ENCODE measurements at places on chromosomes 5 and 9.
A peak's percentile ranks its signal among the peaks of the same experiment; 100 is the strongest.

DNA sequence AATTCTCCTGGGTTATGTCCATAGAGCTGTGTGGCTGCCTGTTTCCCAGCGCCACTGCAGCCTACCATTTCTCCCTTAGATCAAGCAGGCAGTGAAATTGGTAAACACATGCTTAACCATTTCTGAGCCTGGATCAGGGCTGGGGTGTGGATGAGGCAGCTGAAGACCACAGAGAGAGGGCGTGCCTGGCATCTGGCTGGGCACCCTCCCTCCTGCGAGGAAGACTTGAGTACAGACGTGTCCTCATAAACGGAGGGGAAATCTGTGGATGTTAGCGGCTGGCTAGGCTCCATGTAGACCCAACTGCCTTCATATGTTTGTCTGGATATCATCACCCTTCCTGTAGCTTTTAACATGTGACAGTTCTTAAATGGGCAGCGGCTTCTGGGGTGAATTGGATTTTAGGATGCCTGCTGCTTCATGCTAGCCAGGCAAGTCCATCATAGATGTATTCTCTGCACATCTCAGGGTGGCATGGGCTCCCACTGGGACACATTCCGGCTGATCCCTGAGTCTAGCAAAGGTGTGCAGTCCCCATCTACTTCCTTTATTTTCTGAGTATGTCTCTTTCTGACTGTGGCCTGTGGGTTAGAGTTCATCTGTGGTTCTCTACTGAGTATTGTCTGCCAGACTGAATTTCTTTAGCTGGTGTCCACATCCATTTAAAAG lies 11.0 kb downstream of the RGS3 start:
- DNase-seq = no peak

- no peak for DNase-seq
Measured at GRCh38 chr9:121200356-121200755, 1.3 kb downstream of the RAB14 start.

DNA sequence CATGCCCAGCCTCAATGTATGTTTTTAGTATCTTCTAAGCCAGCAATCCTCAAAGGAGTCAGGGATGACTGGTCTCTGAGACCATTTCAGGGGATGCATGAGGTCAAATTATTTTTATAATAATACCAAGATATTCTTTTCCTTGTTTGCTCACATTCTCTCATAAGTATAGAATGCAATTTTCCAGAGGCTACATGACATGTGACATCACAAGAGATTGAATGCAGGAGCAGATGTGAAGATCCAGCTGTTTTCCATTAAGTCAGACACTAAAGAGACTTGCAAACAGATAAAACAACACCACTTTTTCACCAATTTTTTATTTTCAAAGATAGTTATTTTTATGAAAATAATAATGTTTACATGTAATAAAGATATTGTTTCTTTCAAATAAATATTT lies 22.0 kb upstream of the FREM1 start:
- no peak for DNase-seq

DNA sequence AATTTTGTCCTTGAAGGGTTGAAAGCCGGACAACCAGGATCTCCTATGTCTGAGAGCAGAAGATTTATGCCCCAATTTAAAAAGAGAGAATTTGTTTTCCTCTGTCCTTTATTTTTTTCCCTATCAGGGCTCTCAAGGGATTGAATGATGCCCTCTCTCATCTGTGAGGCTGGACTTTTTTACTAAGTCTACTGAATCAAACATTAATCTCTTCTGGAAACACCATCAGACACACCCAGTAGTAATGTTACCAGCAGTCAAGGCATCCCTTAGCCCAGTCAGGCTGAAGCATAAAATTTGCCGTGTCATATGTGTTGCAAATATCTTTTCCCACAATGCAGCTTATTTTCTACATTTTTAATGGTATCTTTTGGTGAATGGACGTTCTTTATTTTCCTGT lies 1497.9 kb downstream of the MAT2B start:
- no peak for DNase-seq

DNA sequence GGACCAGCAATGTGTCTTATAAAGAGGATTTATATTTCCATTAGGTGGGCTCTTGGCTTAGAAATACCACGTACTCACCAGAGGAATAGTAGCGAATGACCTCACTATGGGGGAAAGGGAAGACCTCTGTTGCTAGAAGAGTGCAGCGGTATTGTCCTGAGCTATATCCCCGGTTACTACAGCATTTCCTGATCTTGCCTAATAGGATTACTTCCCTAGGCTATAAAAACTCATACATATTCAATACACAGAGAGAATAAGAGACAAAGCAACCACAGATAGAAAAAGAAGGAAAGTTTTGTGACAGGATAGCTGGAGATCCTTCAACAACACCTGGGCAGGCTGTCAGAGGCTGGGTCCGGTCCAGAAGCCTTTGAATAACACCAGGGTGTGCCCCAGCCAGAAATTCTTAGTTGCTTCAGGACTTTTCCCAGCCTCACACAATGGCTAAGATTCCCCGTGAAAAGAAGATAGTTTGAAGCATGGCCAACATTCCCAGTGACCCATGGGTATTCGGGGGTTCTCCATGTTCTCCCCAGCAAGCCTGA lies 85.4 kb downstream of the TRIM36 start:
- DNase-seq = no peak

GRCh38 chr5:86640998-86641397 lies 23.3 kb downstream of the COX7C start:
- DNase-seq = no peak

GRCh38 chr5:4627929-4628328 lies 512.2 kb upstream of the ADAMTS16 start:
- no peak for DNase-seq

DNA sequence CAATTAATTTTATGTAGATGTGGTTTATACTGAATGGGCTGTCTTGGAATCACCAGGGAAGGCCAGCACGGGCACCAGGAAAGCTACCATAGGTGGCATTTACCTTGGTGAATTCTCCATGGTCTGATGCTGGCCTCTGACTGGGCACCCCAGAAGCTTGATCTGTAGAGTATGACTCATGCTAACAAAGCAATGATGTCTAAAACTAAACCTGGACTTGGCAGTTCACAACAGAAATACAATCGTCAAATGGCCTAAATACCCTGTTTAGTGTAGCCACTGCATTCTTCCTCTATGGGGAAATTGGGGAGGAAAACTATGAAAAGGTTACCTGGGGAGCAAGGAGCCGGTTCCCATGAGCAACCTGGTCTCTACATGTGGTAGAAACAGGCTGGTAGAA lies 98.0 kb downstream of the ATPSCKMT start:
- no peak for DNase-seq

GRCh38 chr9:107161338-107161737 lies 121.7 kb upstream of the RAD23B start:
- no peak for DNase-seq

- DNase-seq = no peak
Measured at GRCh38 chr9:21991072-21991959, 2.9 kb downstream of the CDKN2A start.

DNA sequence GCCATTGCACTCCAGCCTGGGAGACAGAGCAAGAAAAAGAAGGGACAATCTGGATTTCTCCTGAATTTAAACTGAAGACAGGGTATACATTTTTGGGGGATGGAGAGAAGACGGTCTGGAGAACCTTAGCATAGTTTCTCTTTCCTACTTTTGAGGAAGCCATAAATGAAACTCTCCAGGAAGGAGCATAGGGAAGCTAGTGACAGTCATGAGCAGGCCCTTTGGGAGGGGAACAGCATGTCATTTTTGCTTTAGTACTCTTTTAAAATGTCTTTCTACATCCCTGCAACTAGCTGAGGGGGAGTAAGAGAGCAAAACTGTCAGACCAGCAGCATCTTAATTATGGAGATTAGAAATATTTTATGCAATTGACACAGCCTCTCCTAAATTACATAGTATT lies 8.2 kb upstream of the SLC44A1 start:
- no peak for DNase-seq

DNA sequence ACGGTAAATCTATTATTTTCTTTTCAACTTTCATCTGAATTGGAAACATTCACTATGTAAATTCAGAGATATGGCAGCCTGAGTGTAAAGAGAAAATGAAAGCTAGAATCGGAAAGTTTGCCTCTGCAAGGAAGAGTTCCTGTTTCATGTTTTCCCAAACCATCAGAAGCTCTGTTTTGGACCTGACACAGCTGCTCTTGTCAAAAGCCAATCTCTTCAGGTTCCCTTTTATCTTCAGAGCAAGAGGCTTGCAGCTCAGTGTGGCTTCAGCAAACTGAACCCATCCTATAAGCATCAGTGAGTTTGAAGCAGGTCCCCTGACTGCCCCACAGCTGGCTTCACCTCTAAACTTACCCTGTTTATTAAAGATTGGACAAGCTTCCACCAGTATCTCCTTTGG lies 1099.7 kb downstream of the DTWD2 start:
- no peak for DNase-seq

DNA sequence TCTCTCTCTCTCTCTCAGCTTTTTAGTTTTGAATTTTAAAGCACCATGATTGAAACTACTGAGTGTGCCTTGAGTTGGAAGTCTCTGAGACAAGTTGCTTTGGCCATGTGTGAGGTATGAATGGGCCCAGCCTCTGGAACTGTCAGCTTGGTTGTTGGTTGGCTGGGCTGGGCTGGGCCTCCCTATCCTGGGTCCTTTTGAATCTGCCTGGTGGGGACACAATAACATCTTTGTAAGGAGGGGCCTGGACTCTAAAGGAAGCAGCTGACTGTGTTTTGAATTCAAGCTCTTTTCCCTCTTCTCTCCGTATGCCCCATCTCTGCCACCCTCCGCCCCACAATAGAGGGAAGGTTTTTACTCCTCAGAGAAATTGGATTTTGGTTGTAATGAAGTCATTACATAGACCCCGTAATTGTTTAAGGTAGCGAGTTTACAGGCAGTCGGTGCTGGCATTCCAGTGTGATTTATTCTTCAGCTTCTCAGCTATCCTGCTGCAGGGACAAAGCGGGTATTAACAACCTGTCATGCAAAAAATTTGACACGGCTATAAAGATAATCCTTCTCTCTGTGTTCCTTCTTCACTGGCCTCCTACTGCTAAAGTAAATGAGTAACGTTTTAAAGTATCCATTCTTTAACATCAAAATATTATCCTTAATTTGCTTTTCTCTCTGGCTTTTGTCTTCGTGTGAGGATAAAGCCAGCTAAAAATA lies 105.4 kb downstream of the DAPK1 start:
- DNase-seq = no peak

GRCh38 chr9:71911061-71911907 lies at the start of the genes ABHD17B and C9orf85:
ABHD17B (minus strand) TSS chr9:71911193; CDS start chr9:71875080, 36,113 bp downstream.
C9orf85 (plus strand) TSS chr9:71911639; CDS start chr9:71911735, 96 bp downstream.
- peak; percentile 92 for DNase-seq

GRCh38 chr5:76813982-76814562 lies 4.8 kb upstream of the F2RL1 start:
- no peak for DNase-seq

DNA sequence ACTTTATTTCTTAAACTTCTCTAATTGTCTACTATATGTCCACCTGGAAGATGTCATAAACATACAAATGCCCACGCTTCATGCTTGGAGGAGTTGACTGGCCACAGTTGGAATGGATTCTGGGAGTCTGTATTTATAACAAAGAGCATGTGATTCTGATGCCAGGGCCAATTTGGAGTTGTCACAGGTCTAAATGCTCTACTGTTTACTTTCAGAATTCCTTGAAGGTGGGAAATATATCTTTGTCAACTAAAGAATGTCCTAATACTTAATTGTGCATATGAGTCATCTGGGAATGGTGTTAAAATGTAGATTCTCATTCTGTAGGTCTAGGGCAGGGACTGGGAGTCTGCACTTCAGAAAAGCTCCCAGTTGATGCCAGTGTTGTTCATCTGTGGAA lies 196.1 kb downstream of the ANXA1 start:
- no peak for DNase-seq

DNA sequence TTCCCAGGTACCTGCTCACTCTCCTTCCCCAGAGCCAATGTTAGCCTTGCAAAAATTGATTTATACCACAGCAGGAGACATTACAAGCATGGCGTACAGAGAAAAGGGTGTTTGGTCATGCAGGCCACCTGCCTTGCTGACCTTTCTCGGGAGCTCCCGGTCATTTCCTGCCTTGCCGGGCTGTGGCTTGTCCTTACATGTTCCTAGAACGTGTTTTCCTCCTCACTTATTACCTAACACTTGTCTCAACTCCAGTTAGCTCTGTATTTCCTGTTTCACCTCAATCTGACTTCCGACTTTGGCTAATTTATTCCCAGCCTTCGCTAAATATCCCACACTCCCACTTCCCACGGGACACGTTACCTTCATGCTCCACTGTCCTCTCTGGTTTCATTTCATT lies 282.5 kb downstream of the ICE1 start:
- no peak for DNase-seq

Measured in stimulated activated CD4-positive, alpha-beta T cell treated with anti-CD3 and anti-CD28 coated beads, TNF-alpha, amount 100 ng/mL, for 48 hours (primary cell).